ENCODE measurements at places on chromosomes 16 and 17.

DNA sequence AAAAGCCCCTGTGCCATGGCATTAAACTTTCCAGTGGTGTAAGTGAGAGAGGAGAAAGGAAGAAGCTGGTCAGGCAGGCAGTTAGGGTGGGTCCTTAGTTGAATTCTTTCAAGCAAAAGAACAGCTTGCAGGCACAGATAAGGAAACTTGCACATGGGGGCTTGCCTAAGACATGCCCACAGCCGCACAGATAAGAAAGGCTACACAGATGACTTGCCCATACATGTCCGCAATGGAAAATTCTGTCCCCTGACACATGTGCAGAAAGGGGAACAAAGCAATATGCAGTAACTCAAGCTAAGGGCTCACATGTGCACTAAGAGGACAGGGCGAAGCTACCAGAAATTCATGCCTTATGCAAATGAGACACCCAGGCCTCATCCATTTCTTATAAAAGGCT is 69.9 kb downstream of the GSG1L start:
- DNase-seq = no peak

GRCh38 chr17:2336852-2337543 is at the start of gene SGSM2:
SGSM2 (plus strand) TSS chr17:2337501; CDS start chr17:2337689, 188 bp downstream.
- DNase-seq = peak; percentile 50

DNA sequence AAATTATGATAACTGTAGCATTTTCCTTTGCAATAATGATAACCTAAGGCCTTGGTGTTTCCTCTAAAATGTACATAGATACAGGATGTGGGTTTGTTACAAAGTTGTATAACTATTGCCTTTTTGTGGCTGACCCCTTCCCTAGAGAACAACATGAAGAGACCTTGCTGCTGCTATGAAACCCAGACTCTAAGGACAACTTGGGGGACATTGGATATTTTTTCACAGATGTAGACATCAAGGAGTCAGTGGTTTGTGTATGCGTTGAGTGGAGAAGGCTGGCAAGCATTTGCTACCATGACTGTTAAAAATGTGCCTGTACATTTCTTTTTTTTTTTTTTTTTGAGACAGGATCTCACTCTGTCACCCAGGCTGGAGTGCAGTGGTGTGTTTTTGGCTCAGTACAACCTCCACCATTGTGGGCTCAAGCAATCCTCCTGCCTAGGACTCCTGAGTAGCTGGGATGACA is 12.3 kb downstream of the HMOX2 start:
- DNase-seq = no peak

- DNase-seq = no peak
Observed at GRCh38 chr16:83925957-83926725, 26.9 kb upstream of the OSGIN1 start.

DNA sequence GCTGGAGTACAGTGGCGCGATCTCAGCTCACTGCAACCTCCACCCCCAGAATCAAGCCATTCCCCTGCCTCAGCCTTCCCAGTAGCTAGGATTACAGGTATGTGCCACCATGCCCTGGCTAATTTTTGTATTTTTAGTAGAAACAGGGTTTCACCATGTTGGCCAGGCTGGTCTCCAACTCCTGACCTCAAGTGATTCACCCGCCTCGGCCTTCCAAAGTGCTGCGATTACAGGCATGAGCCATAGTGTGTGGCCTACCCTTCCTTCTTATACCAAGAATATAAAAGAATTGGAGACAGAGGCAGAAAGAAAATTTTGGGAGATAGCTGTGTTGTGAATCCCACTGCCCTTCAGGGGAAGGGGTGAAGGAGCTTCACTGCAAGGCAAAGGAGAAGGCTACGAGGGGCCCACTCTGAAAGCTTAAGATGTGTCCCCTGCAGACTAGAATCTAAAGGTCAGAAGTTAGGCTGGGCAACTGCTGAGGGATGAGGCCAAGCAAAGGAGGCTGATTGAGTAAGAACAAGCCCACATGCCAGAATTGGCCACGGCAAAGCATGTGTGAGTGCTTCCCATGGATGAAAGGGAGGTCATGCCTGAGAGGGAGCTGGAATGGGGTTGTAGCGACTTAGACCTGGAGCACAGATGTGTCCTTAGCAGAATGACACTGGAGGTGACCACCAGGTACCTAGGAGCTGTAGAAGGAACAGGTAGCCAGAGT is 8.4 kb upstream of the CRYBA1 start:
- peak; percentile 66 for DNase-seq
